ENCODE measurements at places on chromosomes 4 and X. TPM values are rescaled to one million over a fixed set of nuclear protein-coding genes. Genes with fewer than 3 reads are reported as not detected.

The H2BW2 gene
- total RNA-seq: not detected

The HOPX gene
- 1.4 TPM for total RNA-seq

- H3K27me3 ChIP-seq: no peaks in the 10 kb centered on the region
- H3K4me3 ChIP-seq: no peak overlapping the region
- DNase-seq: no peak
- no peaks in the 10 kb centered on the region for H3K4me1 ChIP-seq
These were observed 805.3 kb upstream of the EPHA5 start for GRCh38 chr4:66475596-66475995.

DNA sequence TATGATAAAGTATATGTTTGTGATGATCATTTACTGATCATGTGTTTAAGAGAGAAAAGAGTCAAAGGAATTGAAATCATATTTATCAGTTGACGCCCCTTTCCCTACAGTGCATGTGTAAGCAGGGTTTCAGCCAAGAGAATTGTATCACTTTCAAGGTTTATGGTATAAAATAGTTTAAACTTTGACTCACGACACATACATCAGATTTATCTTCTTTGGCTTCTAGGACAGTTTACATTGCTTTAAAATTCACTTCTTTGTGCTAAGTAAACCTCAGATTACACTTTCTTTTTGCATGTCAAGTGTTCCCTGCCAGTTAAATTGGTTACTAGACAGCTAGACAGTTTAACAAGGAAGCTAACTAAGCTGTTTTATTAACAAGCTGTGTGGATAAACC, 86.3 kb upstream of the MYOZ2 start:
- peaks cover 8% of the 10 kb centered on the region for H3K4me1 ChIP-seq
- no peak for DNase-seq
- H3K36me3 ChIP-seq: no peaks in the 10 kb centered on the region
- H3K27ac ChIP-seq: no peak overlapping the region
- no peak overlapping the region for H3K4me3 ChIP-seq
- H3K27me3 ChIP-seq: no peaks in the 10 kb centered on the region

- H3K27ac ChIP-seq: no peak overlapping the region
- H3K27me3 ChIP-seq: no peaks in the 10 kb centered on the region
- no peaks in the 10 kb centered on the region for H3K36me3 ChIP-seq
- H3K4me1 ChIP-seq: no peaks in the 10 kb centered on the region
- DNase-seq: no peak
These were observed 188.0 kb downstream of the STIM2 start for GRCh38 chr4:27048429-27049238.
